B cell (primary cell): ENCODE measurements at places on chromosomes 3 and 15.
A peak's percentile ranks its signal among the peaks of the same experiment; 100 is the strongest.

GRCh38 chr3:24220859-24221657 lies 273.6 kb downstream of the THRB start:
- no peaks in the 10 kb centered on the region for H3K36me3 ChIP-seq
- no peak overlapping the region for H3K27ac ChIP-seq
- no peaks in the 10 kb centered on the region for H3K27me3 ChIP-seq
- H3K4me1 ChIP-seq: peaks cover 10% of the 10 kb centered on the region
- no peak overlapping the region for H3K4me3 ChIP-seq

DNA sequence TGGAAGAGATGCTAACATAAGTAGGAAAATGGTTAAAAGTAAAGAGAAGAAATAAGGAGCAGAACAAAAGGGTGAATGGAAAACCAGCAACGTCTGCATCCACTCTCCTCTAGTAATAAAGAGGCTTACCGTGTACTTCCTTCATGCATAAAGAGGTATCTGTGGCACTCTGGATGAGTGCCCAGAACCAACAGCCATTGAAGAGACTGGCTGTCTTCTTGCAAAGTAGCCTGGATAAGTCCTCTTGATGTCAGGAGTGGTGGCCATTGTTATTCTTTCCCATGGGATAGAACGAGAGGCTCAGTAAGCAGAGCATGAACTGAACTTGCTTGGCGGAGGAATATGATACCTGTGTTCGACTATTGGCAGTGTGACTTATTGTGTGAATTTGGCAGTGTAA lies 186.2 kb upstream of the RASGRP1 start:
- H3K4me1 ChIP-seq: no peaks in the 10 kb centered on the region
- no peak for DNase-seq
- H3K27ac ChIP-seq: no peak overlapping the region
- no peak overlapping the region for H3K4me3 ChIP-seq
- no peaks in the 10 kb centered on the region for H3K27me3 ChIP-seq

- DNase-seq: peak; percentile 50
- H3K36me3 ChIP-seq: no peaks in the 10 kb centered on the region
- peak overlapping the region; percentile 25 for H3K4me3 ChIP-seq
- H3K27ac ChIP-seq: no peak overlapping the region
Observed at GRCh38 chr3:181727341-181728032, 15.8 kb downstream of the SOX2 start.

GRCh38 chr15:69496001-69496400 lies 43.4 kb downstream of the RPLP1 start:
- DNase-seq: no peak
- H3K4me3 ChIP-seq: no peak overlapping the region
- H3K36me3 ChIP-seq: no peaks in the 10 kb centered on the region
- H3K27me3 ChIP-seq: no peaks in the 10 kb centered on the region
- no peaks in the 10 kb centered on the region for H3K4me1 ChIP-seq

DNA sequence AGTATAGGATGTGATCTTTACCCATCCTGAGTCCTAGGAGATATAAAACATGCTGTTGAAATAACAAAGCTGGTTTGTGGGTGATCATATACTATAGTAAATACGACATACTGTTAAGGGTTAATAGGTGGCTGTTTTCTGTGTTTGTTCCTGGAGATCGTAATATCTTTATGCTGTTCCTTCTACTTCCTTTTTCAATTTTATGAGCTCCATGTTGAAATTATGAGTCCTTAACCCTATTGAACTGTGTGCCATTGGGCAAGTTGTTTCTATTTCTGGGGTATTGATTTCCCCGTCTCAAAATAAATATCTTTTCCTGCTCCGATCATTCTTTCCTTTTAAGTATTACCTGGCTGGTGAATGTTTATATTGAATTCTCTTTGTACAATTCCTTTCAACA lies 115.1 kb downstream of the LPP start:
- no peak overlapping the region for H3K27ac ChIP-seq
- peaks cover 3% of the 10 kb centered on the region for H3K36me3 ChIP-seq

DNA sequence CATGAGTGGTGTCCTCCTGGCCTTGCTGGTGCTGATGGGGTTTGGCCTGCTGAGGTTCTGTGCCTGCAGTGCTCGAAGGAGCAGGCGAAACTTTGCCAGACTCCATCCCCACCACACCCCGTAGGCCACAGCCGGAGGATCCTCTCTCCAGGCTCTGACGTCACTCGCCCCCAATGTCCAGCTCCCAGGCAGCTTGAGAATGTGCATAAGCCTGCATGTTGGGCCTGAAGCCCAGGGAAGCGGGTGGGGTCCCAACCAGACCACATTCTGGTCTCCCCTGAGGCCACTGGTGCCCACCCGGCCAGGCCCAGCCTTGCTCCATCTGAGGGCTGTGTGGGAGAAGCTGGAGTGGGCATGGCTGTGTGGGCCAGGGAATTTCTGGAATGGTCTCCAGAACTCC lies 109.8 kb downstream of the ASB7 start:
- no peak overlapping the region for H3K4me3 ChIP-seq
- no peaks in the 10 kb centered on the region for H3K36me3 ChIP-seq
- no peak overlapping the region for H3K27ac ChIP-seq
- H3K27me3 ChIP-seq: no peaks in the 10 kb centered on the region

DNA sequence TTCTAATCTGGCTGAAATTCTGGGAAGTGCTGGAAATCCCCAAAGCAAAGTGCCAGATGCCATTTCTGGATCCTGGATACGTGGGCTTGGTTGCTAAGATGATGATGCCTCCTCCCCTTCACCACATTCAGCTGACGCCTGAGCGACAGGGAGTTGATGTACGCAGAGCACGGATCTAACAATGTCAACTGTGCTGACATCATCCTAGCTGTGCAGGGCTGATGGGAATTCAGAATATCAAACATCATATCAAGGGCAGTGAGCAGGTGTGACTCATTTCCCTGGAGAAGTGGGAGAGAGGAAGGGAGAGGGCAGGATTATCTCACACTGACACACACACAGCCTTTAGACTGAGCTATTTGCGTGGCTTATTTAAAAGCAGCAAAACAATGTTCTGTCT lies 92.6 kb upstream of the ZBTB20 start:
- H3K4me1 ChIP-seq: no peaks in the 10 kb centered on the region
- DNase-seq: no peak
- no peak overlapping the region for H3K4me3 ChIP-seq

DNA sequence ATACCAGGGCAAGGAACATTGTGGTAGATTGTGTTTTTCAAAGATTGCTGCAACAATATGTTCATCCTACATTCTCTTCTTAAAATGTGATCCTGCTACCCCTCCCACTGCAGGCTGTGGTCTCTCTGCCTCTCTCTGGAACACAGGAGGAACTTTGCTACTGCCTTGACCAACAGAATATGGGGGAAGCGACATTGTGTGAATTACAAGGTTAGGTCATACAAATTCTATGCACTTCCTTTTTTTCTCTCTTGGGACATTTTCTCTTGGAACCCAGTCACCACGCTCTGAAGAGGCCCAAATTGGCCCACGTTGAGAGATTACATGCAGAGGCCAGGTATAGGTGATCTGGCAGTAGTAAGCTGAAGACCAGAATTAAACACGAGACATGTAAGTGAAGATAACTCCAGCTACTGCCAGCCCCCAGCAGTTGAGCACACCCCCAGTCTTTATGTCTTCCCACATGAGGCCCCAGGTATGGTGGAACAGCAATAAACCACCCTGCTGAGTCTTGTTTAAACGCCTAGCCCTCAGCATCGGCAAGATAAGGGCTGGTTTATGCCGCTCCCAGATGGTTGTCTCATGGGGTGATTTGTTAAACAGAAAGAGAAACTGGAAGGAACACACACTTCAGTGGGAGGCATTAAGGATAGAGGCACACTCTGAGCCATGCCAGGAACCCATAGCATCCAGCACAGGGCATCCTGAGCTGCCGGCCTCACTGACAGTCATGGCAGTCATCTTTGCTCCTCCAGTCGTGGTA lies 59.9 kb downstream of the FAM43A start:
- peaks cover 6% of the 10 kb centered on the region for H3K4me1 ChIP-seq
- H3K4me3 ChIP-seq: no peak overlapping the region
- no peaks in the 10 kb centered on the region for H3K27me3 ChIP-seq
- H3K36me3 ChIP-seq: no peaks in the 10 kb centered on the region
- no peak for DNase-seq
- no peak overlapping the region for H3K27ac ChIP-seq

DNA sequence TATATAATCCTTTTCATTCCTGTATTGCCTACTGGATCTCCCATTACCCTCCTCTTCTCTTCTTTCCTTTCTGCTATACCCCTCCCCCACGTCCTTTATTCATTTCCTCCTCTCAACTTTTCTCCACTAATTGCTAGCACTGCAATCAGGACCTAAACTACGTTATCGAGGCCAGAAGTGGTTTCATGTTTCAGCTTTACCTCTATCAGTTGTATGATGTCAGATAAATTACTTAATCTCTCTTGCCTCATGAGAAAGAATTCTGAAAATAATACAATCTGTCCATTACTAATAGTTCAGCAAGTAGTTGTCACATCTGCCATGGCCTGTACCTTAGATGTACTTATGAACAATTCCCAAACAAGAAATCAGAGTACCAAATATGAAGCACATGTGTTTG lies 10.6 kb downstream of the POPDC2 start:
- no peaks in the 10 kb centered on the region for H3K4me1 ChIP-seq
- H3K27me3 ChIP-seq: no peaks in the 10 kb centered on the region
- no peak overlapping the region for H3K27ac ChIP-seq
- DNase-seq: no peak
- peaks cover 13% of the 10 kb centered on the region for H3K36me3 ChIP-seq

GRCh38 chr3:12629560-12629959 lies 34.4 kb downstream of the RAF1 start:
- H3K36me3 ChIP-seq: no peaks in the 10 kb centered on the region
- DNase-seq: no peak
- no peak overlapping the region for H3K27ac ChIP-seq
- no peaks in the 10 kb centered on the region for H3K27me3 ChIP-seq
- peaks cover 24% of the 10 kb centered on the region for H3K4me1 ChIP-seq

GRCh38 chr3:46930945-46931403 lies 45.6 kb downstream of the CCDC12 start:
- H3K4me3 ChIP-seq: no peak overlapping the region
- no peaks in the 10 kb centered on the region for H3K27me3 ChIP-seq
- peaks cover 85% of the 10 kb centered on the region for H3K4me1 ChIP-seq
- H3K27ac ChIP-seq: peak overlapping the region; percentile 92
- peaks cover 22% of the 10 kb centered on the region for H3K36me3 ChIP-seq

GRCh38 chr15:87661454-87662355 lies 594.8 kb downstream of the NTRK3 start:
- no peak overlapping the region for H3K4me3 ChIP-seq
- no peak for DNase-seq
- H3K27me3 ChIP-seq: no peaks in the 10 kb centered on the region
- H3K4me1 ChIP-seq: no peaks in the 10 kb centered on the region
- H3K36me3 ChIP-seq: no peaks in the 10 kb centered on the region
- H3K27ac ChIP-seq: no peak overlapping the region

- no peak for DNase-seq
- H3K4me1 ChIP-seq: no peaks in the 10 kb centered on the region
- H3K27me3 ChIP-seq: no peaks in the 10 kb centered on the region
- no peak overlapping the region for H3K4me3 ChIP-seq
- no peaks in the 10 kb centered on the region for H3K36me3 ChIP-seq
Observed at GRCh38 chr3:194178669-194179068, 42.7 kb downstream of the HES1 start.

- no peak overlapping the region for H3K27ac ChIP-seq
- H3K4me1 ChIP-seq: no peaks in the 10 kb centered on the region
Observed at GRCh38 chr3:115825046-115825445, 201.7 kb downstream of the GAP43 start.

DNA sequence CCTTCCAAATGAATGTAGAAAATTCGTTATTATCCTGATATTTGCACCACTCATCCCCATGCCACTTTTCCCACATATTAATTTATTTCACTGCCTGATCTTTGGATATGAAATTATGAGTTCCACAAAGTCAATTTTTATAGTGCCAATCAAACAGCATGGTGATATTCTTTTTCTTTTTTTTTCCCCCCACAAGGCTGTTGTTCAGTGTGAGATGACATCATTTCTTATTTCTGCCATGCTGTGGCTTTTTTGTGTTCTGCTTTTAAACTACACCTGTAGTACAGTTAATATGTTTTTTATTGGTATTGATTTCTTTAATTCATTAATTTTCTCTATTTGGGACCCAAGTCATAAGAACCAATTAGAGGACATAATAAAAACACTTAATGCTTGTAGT lies 14.6 kb downstream of the MYNN start:
- H3K27me3 ChIP-seq: no peaks in the 10 kb centered on the region
- DNase-seq: no peak
- H3K27ac ChIP-seq: no peak overlapping the region
- peaks cover 4% of the 10 kb centered on the region for H3K36me3 ChIP-seq
- H3K4me3 ChIP-seq: no peak overlapping the region
- no peaks in the 10 kb centered on the region for H3K4me1 ChIP-seq

GRCh38 chr15:69587723-69588426 lies 135.3 kb downstream of the RPLP1 start:
- no peak overlapping the region for H3K27ac ChIP-seq
- H3K4me1 ChIP-seq: peaks cover 12% of the 10 kb centered on the region
- no peak for DNase-seq
- peaks cover 5% of the 10 kb centered on the region for H3K27me3 ChIP-seq
- H3K4me3 ChIP-seq: no peak overlapping the region
- no peaks in the 10 kb centered on the region for H3K36me3 ChIP-seq

GRCh38 chr15:83435202-83435601 lies 11.9 kb upstream of the SH3GL3 start:
- no peak overlapping the region for H3K27ac ChIP-seq
- H3K27me3 ChIP-seq: no peaks in the 10 kb centered on the region
- no peaks in the 10 kb centered on the region for H3K4me1 ChIP-seq
- no peak for DNase-seq

DNA sequence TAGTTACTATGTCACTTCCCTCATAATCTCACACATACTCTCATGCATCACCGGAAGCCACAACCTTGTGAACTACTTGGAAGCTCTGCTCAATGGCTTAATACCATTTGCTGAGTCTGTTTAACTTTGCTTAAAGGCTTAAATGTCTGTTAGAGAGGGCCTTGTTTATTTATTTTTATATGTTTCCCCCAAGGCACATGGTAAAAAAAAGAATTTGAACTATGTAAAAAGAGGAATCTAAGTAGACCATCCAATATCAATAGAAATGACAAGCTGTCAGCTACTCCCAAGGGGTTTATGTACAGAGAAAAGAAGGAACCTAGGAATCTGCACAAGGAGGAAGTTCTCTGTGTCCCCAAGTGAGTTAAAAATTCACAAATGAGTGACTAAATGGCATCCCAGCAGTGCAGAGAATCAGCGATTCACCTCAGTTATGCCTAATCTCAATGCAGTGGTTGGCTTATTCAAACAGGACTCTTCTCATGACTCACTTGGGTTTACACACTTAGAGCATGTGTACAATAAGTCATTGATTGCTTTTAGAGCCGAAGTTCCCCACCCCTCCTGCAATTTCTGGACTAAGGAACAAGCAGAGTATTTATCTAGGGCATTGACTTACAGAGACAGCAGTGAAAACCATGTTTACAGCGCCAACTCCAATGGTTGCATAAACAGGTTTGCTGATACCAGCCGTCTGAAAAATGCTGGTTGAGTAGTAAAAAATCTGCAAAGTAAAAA lies 24.4 kb downstream of the SLC2A2 start:
- no peaks in the 10 kb centered on the region for H3K4me1 ChIP-seq
- DNase-seq: no peak
- no peak overlapping the region for H3K4me3 ChIP-seq
- H3K27ac ChIP-seq: no peak overlapping the region

GRCh38 chr3:107880702-107881101 lies 210.1 kb downstream of the CD47 start:
- DNase-seq: no peak
- H3K4me3 ChIP-seq: no peak overlapping the region
- no peaks in the 10 kb centered on the region for H3K27me3 ChIP-seq
- H3K4me1 ChIP-seq: no peaks in the 10 kb centered on the region
- no peaks in the 10 kb centered on the region for H3K36me3 ChIP-seq
- no peak overlapping the region for H3K27ac ChIP-seq
